ENCODE measurements at places on chromosomes 1 and 21.

- no peak for DNase-seq
These were observed 448.6 kb downstream of the SMYD3 start for GRCh38 chr1:246058466-246058865.

- no peak for DNase-seq
These were observed 5.5 kb upstream of the CD84 start for GRCh38 chr1:160584784-160585183.

- DNase-seq: no peak
These were observed 95.0 kb downstream of the COL24A1 start for GRCh38 chr1:86061551-86061990.

GRCh38 chr1:84386716-84387479, 11.4 kb upstream of the DNASE2B start:
- DNase-seq: no peak

DNA sequence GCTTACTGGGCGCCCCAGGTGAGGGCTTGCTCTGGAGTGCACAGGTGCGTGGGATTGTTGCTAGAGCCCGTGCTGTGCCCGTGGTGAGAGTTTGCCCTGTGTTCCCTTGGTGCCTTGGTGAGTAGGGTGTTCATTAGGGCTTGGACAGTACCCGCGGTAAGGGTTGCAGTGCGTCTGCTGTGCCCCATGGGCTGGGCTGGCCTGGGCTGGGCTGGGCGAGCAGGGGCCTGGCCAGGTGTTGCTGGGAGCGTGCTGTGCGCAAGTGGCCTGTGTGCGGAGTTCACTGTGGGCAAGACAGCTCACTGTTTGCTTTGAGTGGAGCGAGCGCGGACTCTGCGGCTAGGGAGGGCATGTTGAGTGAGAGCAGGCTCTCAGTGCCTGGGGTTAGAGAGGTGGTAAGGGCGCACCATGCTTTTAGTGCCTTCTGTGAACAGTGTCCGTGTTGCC, 725 bp downstream of the CR1L start:
- no peak for DNase-seq

DNA sequence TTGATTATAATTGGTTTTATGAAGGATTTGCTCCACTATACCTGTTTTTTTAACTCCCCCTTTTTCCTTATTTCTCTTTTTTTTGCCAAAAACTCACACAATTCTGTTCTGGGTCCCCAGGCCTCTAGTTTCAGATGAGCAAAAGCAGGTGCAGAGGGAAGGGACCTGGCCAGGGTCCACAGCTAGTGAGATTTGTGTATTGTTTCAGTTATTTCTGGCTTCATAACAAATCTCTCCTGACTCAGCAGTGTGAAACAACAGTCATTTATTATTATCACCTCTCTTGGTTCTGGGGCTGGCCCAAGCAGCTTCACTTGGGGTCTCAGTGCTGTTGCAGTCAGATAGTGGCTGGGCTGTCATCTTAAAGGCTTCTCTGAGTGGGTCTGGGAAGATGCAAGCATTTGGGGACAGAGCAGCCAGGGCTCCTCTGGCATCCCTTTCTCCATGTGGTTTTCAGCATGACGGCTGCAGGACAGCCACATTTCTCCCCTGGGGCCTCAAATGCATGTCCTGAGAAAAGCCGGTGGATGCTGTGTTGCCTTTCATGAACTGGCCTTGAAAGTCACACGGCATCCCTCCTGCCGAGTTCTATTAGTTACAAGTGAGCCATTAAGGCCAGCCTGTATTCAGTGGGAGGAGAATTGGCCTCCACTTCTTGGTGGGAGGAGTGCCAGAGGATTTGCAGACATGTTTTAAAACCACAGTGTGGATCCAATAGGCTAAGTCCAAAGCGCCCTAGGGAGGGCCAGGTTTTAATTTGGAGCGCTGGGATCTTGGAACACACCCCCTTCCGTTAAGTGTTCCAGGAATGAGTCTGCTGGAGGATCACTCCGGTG, 137.1 kb downstream of the CAMTA1 start:
- no peak for DNase-seq

DNA sequence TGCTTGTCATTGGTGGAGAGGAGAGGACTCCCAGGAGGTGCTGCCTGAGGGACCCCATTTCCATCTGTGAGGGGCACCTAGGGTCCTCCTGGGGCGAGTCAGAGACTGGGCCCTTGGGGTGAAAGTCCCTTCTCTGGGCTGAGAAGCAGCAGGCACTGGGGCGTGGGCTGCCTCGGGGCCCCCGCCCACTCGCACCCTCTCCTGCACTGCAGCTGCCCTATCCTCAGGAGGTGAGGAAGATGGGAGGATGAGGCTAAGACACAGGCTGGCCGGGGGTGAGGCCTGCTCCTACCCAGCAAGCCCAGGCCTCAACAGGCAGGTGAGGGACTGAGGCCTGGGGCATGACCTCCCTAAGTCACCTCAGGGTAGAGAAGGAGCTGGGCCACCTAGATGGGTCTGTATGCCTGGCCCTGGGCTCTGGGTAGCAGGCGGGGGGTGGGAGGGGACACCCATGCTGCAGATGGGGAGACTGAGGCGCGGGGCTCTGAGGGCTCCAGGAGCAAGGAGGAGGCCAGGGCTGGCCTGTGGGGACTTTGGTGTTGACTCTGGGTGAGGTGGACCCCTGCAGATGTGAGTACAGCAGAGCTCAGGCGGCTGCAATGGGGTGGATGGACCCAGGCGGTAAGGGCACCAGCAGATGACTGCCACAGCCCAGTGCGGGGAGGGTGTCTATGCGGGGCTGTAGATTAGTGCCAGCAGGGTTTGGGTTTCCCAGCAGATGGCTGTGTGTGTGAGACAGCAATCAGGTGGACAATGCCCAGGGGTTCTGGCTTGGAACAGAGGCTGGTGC, 10.4 kb upstream of the ZNF669 start:
- no peak for DNase-seq

DNA sequence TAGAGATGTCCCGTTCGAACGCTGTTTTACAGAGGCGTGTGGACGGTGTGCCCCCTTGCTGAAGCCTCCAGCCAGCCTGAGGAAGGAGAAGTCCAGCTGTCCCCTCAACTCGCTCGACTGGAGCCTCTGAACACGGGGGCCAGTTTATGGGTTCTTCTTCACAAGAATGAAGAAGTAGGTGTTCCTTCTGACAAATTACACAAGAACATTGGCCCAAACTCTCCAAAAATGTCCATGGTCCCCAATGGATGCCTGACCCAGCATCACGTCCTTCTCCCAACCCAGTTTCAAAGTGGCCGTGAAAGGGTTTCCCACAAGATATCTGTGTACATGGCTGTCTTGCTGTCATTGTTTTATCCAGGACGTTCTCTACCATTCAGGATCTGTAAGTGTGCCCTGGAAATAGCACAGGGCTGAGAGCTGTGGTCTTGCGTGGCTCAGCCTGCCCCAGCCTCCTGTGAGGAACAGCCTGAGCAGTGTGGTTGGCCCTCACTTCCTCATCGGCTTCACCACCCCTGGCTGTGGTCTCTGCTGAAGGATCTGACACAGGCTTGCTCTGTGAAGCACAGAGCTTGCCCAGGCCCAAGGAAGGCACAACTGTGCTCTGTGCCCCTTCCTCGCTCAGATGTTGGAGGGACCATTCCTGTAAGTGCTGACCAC, 1.0 kb upstream of the S100B start:
- DNase-seq: peak; percentile 24

DNA sequence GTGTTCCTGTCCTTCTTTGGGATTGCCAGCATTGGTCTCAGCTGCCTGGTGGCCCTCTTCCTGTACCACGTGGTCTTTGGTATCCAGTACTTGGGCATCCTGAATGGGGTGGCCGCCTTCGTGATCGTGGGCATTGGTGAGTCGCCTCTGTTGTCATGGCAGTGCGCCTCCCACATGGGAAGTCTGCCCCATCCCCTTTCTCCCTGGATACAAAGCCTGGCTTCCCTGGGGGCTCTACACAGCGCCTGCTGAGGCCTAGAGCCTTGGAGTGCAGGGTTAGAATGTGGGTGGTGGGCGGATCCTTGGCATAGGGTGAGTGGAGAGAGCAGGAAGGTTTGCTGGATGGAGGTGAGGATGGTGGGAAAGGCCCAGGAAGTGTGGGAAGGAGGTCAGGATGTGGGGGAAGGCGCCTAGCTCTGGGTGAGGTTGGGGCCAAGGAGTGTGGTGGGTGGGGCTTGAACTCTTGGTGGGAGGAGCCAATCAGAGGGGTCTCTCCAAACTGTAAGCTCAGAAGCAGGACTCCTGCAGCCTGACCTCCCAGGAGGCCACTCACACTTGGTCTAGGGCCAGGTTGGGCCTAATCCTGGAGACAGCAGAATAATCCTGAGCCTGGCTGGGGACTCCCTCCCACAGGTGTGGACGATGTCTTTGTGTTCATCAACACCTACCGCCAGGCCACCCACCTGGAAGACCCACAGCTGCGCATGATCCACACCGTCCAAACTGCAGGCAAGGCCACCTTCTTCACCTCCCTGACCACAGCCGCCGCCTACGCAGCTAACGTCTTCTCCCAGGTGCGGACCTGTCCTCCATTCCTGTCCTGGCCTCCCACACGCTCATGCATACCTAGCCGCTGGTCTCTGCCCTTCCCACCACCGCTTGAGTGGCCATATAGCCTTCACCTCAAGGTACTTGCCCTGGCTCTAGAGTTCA, 36.7 kb downstream of the DISP3 start:
- DNase-seq: no peak

GRCh38 chr1:53336146-53336545, 8.3 kb upstream of the LRP8 start:
- no peak for DNase-seq

DNA sequence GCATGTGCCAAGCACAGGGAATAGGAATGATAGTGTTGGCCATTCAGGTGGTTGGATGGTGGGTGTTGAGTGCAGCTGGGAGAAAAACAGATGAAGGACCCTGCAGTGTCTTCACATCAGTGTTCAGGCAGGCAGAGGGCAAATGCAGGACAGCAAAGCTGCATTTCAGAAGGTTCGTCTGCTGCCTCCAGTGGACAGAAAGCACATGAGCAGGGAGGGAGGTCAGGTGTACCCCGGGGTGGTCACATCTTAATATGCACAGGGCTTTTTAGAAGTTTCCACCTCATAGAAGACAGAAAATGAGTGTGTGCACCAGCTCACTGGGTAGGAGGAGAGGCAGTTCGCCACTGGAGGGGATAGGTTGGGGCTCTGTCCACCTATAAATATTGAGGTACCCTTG, 184.9 kb downstream of the SLC35F3 start:
- no peak for DNase-seq

- no peak for DNase-seq
These were observed 100.8 kb upstream of the TARDBP start for GRCh38 chr1:10911490-10912166.

DNA sequence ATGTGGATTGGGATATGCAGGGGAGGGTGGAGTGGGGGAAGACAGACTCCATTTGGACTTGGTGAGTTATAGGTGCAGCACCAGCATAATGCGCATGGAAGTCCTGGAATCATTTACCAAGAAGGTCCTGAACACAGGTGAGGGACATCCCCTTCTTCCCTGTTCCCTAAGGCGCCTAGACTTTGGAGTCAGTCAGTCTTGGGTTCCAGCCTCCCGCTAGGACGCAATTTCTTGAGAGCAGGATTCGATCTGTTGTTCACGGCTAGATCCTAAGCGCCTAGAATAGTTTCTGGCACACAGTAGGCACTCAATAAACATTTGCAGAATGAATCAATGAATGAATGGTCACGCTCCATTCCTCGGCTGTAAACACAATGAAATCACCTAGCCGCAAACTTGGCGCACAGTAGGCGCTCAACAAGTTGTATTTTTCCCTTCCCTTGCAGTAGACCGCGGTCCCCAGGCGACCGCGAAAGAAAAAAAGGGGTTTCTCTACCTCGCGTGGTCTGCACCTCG, 1.0 kb upstream of the AK4 start:
- no peak for DNase-seq

GRCh38 chr1:242639104-242639503, 114.6 kb upstream of the PLD5 start:
- DNase-seq: no peak

GRCh38 chr1:177340601-177341067, 169.9 kb downstream of the BRINP2 start:
- no peak for DNase-seq

DNA sequence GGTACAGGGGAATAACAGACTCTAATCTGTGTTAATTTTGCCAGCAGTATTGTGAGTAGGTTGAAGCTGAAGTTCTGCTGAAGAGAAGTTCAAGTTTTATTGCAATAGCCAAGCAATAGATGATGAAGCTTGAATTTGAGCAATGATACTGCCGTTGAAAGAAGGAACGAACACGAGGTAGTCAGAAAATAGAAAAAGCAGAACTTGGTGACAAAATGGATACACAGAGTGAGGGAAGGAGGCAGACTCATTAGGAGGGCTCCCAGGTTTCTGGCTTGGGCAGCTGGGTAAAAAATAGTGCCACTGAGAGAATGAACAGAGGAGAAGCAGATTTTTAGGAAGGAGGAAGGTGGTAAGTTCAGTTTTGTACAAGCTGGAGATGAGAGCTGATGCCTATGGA, 22.3 kb upstream of the AGO1 start:
- DNase-seq: no peak

DNA sequence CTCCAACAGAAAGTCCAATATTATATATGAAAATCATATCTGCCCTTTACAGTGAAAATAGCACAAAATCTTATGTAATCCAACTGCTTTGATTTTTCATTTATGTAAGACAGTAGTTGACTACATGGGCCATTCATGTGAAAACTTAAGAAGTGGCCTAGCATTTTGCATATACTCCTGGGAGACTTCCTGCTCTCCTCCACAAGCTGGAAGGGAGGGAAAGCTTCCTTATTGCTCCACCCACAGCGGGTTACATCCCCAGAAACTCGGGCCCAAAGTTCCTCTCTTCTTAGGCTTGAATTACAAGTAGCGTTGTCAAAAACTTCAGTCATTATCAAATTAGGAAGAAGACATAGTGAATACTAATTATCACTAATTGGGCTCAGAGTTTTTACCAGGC, 29.2 kb downstream of the FYB2 start:
- DNase-seq: no peak

- no peak for DNase-seq
These were observed 112.1 kb downstream of the HLCS start for GRCh38 chr21:36854391-36854790.

DNA sequence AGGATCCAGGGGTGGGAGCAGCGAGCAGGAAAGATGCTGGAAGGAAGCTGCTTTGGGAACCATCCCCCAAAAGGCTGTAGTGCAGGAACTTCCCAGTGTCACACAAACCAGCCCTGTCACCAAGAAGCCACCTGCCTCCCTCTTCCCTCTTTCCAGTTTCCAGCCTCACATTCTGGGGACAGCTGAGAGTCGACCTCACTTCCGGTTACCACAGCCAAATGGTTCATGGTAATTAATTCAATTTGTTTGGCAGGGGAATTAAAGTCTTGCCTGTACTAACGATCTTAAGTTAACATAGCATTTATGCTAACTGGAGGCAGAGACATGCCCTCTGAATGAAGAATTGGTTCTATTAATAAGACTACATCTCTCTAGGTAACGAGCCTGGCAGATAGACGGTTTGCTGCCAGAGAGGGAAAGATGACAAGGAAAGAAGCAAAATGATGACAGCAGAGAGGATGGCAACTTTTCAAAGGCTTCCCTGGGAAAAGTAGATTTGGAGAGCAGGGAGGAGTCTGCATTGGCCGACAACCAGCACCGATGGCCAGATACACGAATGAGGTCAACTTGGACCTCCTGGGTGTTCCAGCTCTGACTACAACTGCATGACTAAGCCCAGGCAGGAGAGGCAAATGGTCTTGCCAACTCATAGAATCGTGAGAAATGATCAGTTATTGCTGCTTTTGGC, 64.1 kb downstream of the TMCO4 start:
- no peak for DNase-seq

Measured in central memory CD8-positive, alpha-beta T cell (primary cell).